Inflammatory macrophage treated with lipopolysaccharide for 4 hours (primary cell): ENCODE measurements at places on chromosomes 16 and 17.

DNA sequence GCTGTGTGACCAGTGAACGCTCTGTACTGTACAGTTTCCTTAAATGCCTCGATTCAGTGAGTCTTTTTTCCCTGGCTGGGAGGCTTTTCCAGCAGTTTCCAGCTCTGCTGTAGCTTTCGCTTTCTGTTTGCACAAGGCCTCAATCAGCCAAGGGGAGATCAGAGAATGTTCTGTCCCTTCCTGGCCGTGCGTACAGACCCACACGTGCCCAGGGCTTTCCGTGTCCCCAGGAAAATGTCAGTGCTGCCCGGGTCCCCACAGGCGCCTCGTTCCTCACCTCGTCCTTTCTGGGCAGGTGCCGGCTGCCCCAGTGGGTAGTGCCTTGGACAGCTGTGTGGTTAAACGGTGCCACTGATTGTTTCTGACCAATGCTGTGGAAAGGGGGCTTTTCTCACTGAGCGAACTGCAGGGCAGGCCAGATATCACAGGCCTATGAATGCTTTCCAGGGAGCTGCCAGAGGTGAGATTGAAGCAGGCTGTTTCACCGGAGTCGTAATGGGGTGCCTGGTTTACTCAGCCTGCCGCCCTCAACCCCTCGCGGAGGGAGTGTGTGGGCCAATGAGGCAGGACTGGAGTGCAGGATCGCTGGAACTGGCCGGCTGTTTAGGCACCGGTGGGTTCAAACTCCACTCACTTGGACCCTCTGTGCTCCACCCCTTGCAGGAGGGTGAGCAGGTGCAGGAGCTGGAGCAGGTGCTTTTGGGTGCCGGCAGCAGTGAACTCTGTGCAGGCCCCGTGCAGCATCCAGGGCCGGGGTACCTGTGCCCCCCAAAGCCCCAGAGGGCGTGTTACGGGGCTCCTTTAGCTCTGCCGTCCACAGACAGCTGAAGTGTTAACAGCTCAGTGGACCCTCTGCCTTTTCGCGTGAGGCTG lies 44.4 kb downstream of the ZNF778 start:
- no peak for DNase-seq

DNA sequence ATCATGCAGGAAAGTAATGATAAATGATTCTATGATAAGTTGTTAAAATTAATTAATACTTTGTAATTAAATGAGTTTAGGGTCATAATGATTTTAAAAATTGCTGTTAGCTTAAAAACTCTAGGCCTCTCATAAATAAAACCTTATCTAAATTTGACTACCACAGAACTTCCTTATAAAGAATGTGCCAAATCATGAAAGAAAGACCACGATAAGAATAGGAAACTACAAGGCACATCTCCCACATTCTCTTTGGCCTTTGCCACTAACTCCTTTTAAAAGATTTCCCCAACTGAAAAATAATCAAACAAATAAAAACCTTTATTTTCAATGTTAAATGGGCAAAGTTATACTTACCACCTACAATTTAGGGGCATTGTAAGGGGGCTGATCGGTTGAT lies 164.6 kb upstream of the C17orf78 start:
- DNase-seq, result no peak

DNA sequence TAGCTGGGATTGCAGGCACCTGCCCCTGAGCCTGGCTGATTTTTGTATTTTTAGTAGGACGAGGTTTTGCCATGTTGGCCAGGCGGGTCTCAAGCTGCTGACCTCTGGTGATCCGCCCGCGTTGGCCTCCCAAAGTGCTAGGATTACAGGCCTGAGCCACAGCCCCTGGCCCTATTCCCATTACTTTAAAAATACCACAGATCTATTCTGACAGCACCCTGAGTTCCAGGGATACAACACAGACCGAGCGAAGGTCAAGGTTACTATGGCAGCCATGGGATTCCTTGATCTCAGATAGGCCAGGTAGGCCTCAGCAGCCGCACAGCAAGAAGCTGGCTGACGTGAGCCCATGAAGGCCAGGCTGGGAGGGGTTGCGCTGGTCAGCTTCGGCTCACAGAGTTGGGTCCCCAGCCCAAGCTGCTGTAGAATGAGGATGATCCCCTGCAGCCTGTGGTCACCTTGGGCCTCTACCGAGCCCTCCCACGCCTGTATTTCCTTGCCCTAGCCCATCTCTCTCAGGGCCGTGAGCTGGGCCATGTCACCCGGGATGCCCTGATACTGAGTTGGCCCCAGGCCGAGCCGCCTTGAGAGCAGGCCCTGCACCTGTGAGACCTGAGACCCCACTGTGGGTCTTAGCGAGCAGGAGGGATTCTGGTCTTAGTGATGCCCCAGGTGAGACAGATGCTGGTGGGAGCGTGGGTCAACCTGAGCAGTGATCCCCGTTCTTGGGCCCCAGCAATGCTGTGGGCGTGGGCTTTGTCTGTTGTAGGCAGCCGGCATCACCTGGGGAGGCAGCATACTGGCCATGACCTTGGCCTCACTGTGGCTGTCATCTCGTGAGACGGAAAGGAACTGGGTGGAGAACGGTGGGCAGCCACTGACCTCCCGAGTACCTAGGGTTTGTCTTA lies 16.9 kb upstream of the RNF213 start:
- no peak for DNase-seq

DNA sequence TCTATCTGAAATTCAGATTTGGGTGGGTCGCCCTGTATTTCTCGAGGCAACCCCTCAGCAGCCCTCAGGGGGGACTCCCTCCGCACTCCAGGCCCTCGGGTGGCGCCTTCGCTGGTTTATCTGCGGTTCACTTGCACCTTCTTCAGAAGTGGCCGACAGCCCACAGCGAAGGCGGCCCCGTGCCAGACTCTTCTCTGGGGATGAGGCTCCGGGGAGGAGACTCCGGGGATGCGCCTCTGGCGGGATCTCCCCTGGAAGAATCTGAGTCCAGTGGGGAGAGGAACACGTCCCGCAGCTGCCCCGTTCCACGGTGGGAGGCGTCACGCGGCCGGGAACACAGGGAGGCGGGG lies 63.9 kb upstream of the DNAJA2 start:
- DNase-seq, result no peak

DNA sequence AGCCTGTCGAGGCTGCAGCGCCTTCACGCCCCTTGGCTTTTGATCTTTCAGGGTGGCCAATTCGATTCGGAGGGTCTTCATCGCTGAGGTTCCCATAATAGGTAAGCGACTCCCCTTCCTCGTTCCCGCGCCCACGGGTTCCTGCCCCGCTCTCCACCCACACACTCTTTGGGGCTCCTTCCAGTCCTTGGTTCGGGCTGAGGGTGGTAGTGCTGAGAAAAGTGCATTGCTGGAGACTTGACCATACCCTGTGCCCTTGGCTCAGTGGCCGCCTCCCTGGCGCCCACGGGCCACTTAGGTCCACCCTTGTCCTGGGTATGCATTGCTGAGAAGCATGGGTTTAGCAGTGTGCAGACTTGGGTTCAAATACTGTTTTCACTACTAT lies 491 bp downstream of the POLR2C start:
- peak; percentile 12 for DNase-seq

- no peak for DNase-seq
These were observed 1044.4 kb downstream of the CDH8 start for GRCh38 chr16:60991886-60992285.

GRCh38 chr17:67322042-67322787 lies 44.2 kb downstream of the PSMD12 start:
- DNase-seq, result no peak

DNA sequence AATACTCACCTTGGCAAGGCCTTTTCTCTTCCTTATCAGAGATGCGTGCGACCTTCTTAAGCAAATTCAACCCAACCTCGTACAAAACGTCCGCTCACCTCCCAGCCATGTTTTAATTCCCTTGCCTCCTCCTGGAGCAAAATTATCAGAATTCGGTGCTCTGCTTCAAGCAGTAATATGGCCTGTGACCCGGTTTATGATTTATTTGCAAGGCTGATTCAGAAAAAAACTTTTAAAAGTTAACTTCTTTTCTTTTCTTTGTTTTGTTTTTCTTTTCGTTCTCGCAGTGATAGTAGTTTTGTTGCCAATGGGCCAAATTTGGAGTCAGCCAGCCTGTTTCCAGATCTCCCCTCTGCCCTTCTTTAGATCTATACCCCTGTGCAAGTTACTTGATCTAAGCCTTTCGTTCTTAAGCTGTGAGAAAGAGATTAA lies at the start of gene PHLPP2:
PHLPP2 (minus strand) TSS at position 382 of the 432 bp plus-strand sequence. CDS start 9,906 bp downstream, outside the sequence.
- DNase-seq, result no peak

DNA sequence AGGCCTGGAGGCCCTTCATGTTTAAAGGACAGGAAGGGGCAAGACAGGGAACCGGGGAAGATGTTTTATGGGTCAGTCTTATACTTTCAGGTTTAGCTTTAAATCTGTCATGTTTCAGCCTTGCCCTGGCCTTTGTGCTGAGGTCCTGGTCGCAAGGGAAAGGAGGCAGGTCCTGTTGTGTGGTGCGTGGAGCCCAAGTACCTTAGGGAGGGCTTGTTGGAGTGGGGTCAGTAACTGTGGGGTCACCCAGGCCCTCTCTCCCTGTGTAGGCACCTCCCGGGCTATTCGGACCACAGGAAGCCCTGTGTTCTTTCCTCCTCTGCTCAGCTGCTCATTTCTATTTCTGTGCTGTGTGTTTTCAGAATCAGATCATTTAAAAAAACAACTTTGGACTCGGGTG lies 42.7 kb downstream of the MPRIP start:
- DNase-seq, result no peak

GRCh38 chr16:1164382-1164781 lies 11.5 kb downstream of the CACNA1H start:
- DNase-seq, result no peak

- DNase-seq, result no peak
These were observed 5.8 kb downstream of the NLGN2 start for GRCh38 chr17:7413346-7413985.

- no peak for DNase-seq
These were observed 229.4 kb downstream of the XYLT1 start for GRCh38 chr16:17241264-17241835.

- no peak for DNase-seq
These were observed 57.2 kb downstream of the TBC1D16 start for GRCh38 chr17:79978548-79978855.

- peak; percentile 37 for DNase-seq
These were observed 10.5 kb upstream of the TEKT3 start for GRCh38 chr17:15351925-15352324.

DNA sequence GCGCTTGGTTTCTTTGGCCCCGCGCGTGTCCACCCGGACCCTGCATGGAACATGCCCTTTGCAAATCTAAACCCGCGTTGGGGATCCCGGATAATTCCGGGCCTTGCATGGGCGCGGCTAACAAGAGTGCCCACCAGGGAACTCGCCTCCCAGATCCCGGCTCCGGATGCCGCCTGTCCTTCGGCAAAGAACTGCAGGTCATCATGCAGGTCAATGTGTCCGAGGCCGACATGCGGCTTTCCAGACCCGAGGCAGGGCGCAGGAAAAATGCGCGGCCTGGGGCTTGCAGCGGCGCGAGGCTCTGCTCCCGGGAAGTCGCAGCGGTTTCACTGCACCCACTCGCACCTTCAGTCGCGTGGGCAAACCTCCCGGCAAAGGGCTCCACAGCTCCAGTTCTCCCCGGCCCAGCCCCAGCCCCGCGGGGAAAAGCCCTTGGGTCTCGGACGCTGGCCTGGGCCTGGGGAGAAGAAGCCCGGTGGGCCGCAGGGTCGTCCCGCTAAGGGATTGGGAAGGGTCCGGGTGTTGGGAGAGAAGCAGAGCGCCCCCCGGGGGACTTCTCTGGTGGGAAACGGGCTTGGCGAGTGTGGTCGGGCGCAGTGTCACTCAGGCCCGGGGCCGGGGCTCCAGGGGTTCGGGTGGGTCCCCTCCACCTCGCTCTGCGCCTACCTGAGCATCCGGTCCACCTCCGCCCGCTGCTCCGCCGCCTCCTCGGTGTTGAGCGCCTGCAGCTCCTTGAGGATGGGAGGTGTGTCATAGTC lies 805 bp downstream of the HNF1B start:
- no peak for DNase-seq

- DNase-seq, result no peak
These were observed 49.7 kb downstream of the ZNRF1 start for GRCh38 chr16:75048530-75048929.

DNA sequence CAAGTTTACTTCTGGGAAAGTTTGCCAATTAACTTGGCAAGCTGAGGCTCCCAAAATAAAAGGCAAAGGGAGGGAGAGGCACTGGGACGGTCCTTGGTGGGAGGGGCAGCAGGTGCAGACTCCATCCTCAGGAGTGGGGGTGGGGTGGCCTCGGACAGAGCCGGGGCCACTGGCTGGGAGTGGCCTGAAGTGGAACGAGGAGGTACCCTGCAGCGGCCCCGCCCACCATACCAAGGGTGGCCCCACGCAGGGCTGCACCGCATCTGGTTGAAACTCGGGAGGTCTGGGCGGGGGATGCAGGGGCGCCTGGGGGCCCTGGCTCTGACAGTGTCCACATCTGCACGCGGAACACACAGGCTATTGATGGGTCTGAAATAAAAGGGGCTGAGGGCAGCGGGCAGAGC lies 42.4 kb upstream of the SLC38A10 start:
- DNase-seq, result no peak

GRCh38 chr16:71669926-71670536 lies 44.0 kb downstream of the MARVELD3 start:
- DNase-seq, result no peak

DNA sequence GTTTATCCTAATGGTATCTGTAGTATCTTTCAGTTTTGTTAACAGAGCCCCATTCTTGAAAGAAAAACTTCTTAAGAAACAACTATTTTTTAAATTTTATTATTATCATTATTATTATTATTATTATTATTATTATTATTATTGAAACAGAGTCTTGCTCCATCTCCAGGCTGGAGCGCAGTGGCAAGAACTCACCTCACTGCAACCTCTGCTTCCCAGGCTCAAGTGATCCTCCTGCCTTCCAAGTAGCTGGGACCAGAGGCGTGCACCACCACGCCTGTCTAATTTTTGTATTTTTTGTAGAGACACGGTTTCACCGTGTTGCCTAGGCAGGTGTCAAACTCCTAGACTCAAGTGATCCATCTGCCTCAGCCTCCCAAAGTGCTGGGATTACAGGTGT lies 23.4 kb downstream of the SUPT6H start:
- DNase-seq, result no peak

- no peak for DNase-seq
These were observed 15.0 kb upstream of the MYLK3 start for GRCh38 chr16:46763147-46763546.

GRCh38 chr16:58499615-58500351 lies at the start of gene NDRG4:
TSS of gene NDRG4 (plus strand) at chr16:58500143. CDS start at chr16:58500249, 106 bp downstream.
- no peak for DNase-seq

DNA sequence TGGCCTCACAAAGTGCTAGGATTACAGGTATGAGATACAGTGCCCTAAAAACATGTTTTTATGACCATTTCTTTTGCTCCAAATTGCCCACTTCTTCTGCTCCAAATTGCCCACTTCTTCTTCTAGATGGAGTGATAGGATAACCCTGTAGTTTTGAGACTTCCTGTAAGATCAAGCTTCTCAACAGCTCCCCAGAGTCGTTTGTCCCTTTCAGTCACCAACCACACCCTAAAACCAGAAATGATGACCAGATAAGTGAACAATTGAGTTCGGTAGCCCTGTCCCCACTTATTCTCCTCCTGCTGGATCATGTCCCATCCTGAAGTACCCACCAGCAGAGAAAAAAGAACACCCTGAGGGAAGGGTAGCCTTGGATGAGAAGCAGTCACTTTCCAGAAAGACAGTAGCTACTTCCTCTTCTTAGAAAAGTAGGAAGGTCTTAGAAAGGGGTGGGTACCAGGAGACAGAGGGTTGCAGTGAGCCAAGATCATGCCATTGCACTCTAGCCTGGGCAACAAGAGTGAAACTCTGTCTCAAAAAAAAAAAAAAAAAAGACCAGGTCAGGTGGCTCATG lies 2.5 kb downstream of the ODAD4 start:
- DNase-seq, result peak; percentile 81

- no peak for DNase-seq
These were observed at the start of gene WSCD1 for GRCh38 chr17:6069539-6070429. TSS of gene WSCD1 (plus strand) at chr17:6070379. CDS start at chr17:6080659, 10,280 bp downstream.

- DNase-seq, result no peak
These were observed 109.1 kb downstream of the MSI2 start for GRCh38 chr17:57365420-57365819.
